Left ventricle myocardium superior (tissue), 1 donor: ENCODE measurements at places on chromosomes 11 and 22.
A peak's percentile ranks its signal among the peaks of the same experiment; 100 is the strongest.

- peak; percentile 74 for DNase-seq
Observed at GRCh38 chr11:72038491-72038890, 39.8 kb downstream of the IL18BP start.

DNA sequence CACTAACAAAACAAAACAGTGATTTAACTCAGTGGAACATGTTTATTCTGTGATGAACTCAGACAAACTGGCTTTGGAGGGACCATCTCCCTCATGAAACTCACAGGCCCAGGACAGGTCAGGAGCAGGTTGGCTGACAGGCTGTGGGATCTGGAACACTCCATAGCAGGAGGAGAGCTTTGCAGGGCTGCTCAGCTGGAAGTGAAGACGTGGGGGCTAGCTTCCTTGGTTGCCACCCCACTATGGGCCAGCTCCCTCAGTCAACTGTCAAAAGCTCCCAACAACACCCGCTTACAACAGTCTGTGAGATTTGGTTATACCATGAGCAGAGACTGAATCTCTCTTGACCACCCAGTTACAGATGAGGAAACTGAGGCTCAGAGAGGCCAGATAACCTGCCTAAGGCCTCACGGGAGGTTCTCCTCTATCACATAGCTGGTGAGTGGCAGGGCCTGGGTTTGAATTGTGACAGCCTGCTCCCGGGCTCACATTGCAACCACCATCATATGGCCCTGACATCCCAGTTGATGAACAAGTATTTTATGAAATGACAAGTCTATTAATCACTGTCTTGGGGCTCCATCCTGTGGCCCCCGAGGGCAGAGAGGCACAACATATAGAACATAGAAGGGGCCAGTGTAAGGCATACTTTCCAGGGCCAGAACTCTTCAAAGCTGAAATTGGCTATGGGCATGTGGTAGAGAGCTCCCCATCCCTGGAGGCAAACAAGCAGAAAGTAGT lies 473.4 kb downstream of the MN1 start:
- DNase-seq, result no peak

GRCh38 chr11:14768526-14769188 lies 123.4 kb downstream of the CYP2R1 start:
- no peak for DNase-seq

DNA sequence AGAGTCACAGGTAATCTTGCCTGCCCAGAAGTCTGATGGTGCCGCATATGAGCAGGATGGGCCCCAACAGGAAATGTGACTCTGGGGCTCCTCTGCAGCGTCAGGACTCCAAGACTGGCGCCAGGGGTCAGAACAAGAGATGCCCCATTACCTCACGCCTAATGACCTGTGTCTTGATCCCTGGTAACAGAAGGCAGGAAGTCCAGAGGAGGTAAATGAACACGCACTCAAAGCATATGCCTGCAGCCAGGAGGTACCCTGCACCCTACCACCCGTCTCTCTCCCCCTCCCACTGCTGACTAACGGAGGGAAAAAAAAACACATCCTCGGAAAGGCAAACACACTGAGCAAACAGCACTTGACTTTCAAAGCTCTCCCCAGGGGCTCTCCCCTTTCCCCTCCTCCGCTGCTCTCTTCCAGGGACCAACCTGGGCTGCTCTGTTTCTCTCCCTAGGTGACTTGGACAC lies 37.3 kb downstream of the ABCC8 start:
- no peak for DNase-seq
